ENCODE measurements at places on chromosomes 16 and 17.

GRCh38 chr16:14608111-14608566, 21.9 kb downstream of the PARN start:
- DNase-seq: no peak

DNA sequence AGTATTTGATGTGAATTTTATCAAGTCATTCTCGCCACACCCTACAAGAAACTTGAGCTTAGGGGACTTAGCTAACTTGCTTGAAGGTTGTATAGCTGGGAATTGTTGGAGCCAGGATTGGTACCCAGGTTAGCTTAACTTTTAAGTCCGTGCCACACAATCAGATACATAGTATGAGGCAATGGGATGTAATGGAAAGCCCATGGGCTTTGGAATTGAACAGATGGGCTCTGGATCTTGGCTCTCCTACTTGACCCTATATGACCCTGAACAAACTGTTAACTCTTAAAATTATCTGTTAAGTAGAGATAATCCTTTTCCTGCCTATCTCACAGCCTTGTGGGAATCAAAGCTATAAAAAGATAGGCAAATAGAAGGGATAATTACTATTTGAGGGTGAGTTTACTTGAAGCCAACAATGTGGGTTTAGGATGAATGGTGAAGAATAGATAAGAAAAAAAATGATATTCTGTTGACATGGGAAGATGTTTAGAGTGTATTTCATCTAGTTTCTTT, 51.9 kb upstream of the CACNG3 start:
- DNase-seq: no peak

DNA sequence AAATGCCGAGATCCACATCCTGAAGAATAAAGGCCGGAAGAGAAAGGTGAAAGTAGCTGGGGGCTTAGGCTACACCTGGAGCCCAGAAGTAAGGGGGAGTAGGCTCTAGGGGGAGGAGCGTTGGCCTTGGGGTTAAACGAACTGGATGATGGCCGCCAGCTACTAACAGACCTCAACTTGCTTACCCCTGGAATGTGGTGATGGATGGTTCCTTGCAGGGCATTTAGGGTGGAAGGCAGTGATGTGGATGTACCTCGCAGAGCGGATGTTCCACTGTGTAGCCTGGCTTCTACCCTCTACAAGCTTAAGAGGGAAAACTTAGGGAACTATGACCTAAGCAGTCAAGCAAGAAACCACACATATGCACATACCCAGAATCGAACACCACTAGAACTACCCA, 2.3 kb upstream of the MAZ start:
- no peak for DNase-seq

GRCh38 chr16:50591800-50592771, 43.9 kb downstream of the NKD1 start:
- DNase-seq: no peak

DNA sequence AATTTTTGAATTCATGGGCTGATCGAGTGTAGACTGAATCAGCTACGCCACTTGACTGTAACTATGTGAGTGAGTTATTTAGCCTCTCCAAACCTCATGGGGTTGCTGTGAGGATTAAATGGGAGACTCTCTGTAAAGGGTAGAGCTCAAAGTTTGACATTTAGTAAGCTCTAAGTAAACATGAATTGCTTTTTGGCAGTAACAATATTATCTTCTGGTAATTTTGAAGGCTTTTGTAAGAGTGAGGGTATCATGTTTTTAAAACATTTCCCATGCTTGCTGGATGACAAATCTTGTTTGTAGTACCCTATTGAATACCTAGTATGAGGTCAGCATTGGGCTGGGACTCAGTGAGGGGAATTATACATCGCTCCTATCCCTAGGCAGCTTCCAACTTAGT, 35.3 kb downstream of the MRTFB start:
- no peak for DNase-seq
